ENCODE measurements at places on chromosomes 4 and X.

- DNase-seq, result no peak
Observed at GRCh38 chrX:29636331-29636730, 579.0 kb upstream of the MAGEB2 start.

DNA sequence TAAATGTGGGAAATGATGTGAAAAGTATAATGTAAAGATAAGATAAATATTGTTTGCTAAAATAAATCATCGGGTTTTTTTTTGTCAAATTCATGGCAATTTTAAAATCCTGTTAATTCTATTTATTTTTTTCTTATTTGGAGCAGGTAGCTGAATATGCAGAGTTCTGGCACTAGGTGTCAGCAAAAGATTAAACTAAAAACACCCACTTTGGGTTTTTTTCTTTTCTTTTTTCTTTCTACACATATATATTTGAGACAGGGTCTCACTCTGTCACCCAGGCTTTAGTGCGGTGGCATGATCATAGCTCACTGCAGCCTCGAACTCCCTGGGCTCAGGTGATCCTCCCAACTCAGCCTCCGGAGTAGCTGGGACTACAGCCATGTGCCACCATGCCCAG is 6.9 kb upstream of the RAP2C start:
- DNase-seq, result no peak

DNA sequence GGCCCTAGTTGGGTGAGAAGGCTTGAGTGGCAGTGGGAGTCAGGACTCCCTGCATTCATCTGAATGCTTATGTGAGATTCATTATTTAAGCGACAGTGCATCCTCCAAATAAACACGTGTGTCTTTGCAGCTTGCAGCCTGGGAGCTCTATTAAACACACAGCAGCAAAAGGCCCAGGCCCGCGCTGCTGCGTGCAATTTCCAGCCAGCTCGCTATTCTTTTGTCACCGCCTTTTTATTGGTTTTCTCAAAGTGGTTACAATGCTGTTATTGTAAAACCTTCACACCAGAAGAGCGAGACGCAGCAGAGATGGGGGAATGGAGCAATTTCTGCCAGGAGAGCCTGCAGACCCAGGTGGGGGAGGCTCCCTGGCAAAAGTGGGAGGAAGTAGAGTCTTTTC is 252.5 kb downstream of the BCOR start:
- DNase-seq, result no peak

GRCh38 chr4:2902126-2902525 is 58.5 kb downstream of the ADD1 start:
- DNase-seq, result no peak

DNA sequence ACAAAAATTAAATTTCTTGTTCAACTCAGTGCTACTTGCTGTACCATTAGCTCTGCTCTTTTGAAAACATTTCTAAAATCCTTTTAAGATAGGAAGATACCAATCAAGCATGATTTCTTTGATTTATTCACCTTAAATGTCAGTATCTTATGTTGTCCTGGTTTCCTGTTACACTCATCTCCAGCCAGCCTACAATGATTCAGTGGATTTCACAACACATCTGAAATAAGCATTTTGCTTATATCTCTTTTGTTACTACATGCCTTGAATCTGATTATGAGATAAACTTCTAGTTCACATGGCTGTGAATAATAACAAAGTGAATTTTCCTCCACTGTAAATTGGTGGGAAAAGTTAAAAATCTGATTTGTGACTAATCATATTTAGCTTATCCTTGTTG is 112.5 kb upstream of the BMP3 start:
- DNase-seq, result no peak

DNA sequence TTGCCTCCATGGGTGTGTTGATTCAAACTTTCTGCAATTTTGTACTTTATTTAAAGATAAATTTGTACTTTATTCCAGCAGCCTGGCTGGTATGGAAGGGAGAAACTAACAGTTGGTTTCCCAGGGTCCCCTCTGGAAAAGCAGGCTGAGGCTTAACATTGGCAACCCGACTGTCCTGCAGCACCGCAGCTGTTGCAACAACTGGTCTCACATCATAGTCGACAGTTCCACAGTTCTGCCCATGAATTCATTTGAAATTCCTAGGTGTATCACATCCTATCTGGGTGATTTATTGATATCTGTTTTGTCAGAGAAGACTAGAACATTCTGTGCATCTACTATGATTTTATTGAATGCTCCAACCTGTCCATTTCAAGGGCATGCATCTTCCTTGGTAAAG is 98.8 kb upstream of the GATB start:
- DNase-seq, result no peak

GRCh38 chr4:17780501-17781299 is 721 bp downstream of the FAM184B start:
- DNase-seq, result no peak

DNA sequence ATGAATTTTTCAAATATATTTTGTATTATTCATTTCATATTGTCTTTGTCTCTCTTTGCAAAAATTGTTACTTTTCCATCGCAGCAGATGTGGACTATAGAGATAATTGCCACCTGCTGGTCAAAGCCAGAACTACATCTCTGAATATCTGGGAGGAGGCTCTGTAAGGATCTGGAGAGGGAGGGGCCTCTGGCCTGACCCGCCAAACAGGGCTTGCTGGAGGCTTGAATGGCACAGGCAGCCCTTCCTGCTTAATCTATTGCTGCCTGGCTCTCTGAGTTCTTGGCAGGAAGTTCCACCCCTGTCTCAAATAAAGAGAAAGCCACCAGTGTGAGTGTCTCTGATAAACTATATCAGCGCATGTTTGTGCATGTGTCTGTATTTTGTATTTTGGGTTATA is 132.4 kb downstream of the ZMAT1 start:
- peak; percentile 67 for DNase-seq

GRCh38 chrX:9788911-9789310 is 2.7 kb downstream of the SHROOM2 start:
- no peak for DNase-seq

GRCh38 chrX:137427426-137427778 is 138.5 kb upstream of the ZIC3 start:
- no peak for DNase-seq

GRCh38 chrX:53456254-53456653 is 22.1 kb upstream of the HSD17B10 start:
- no peak for DNase-seq

GRCh38 chr4:181793096-181793495 is 450.1 kb upstream of the TENM3 start:
- DNase-seq, result no peak

Measured in activated T-cell treated with anti-CD3 and anti-CD28 coated beads for 24 hours (primary cell).